Stimulated activated CD4-positive, alpha-beta T cell treated with anti-CD3 and anti-CD28 coated beads, Interleukin-2, amount 100 ng/mL, for 4 hours (primary cell): ENCODE measurements at places on chromosomes 7 and 10.
A peak's percentile ranks its signal among the peaks of the same experiment; 100 is the strongest.

GRCh38 chr7:127446842-127447241, 54.3 kb upstream of the ZNF800 start:
- DNase-seq, result no peak

DNA sequence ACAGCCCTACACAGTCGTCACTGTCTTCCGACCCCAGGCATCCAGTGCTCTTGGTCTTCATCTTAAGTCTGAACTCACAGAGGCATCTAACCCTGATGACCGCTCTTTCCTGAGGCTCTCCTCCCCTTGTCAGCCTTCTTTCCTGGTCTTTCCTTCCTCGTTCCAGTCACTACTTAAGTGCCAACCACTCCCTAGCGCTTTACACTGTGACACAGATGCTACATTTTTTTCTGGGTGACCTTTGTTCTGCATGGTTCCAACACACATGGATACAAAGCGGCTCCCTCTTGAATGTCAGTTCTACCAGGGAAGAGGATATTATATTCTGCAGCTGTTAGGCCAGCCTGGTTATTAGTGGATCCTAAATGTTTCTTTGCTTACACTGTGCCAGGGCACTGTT, 12.7 kb downstream of the YWHAG start:
- no peak for DNase-seq

GRCh38 chr10:131668903-131669302, 231.9 kb upstream of the PPP2R2D start:
- DNase-seq, result no peak

DNA sequence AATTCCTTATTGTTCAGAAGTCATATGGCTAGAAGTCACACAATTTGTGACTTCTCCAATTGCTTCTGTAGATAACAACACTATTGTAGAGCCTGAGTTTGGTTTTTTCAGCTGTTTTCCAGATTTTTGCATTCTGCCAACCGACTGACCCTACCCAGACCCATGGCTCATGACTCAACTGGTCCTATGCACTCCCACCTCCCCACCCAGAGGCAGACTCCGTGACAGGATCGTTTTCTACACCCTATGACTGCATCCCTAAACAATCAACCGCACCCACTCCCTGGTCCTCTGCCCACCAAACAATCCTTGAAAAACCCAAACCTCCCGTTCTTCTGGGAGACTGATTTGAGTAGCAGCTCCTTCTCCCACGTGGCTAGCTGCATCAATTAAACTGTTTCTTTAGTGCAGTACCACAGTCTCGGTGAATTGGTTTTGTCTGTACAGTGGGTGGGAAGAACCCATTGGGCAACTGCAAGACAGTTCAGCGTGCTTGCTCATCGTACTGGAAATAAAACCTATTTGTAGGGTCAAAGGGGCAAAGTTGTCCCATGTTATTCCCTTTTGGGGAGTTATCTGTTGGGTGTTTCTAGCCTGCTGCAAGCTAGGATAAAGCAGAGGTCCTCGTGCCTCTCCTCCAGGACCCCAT, 150.3 kb upstream of the FAM20C start:
- no peak for DNase-seq

- DNase-seq, result no peak
Measured at GRCh38 chr7:99677013-99677647, 2.7 kb downstream of the CYP3A5 start.

DNA sequence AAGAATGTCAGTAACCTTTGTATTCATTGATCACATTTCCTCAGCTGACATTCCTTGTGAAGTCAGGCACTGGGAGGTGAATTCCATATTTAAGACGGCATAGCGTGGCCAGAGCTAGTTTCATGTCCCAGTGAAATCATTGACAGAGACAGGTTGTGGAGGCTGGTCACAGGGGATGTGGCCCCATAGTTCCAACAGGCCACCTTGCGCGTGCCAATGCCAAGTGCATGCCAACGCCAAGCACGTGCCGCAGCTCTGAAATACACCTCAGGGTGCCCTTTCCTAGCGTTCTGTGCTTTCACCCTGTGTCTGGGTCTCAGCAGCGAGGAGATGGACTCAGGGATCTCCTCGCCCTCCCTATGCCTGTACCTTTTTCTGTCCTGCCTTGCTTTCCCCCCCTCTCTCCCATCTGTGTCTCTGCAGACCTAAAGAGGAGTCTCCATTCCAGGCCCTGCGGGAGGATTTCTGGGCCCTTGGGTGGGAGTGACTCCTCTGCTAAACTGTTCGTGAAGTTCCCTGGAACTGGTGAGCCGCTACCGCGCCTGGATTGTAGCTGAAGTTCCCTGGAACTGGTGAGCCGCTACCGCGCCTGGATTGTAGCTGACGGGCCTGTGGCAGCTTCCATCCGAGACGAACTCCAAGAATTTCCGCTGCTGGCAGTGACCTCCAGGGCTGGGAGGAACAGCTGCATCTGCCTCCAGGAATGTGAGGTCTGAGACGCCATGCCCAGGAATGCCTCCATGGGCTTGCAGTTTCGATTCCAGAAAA, 19.7 kb downstream of the AQP1 start:
- no peak for DNase-seq

GRCh38 chr7:102425639-102426267, 7.6 kb upstream of the ORAI2 start:
- peak; percentile 76 for DNase-seq

GRCh38 chr7:84219310-84219709, 24.7 kb upstream of the SEMA3A start:
- DNase-seq, result no peak

GRCh38 chr10:1026578-1026977, 919 bp upstream of the IDI2 start:
- no peak for DNase-seq

DNA sequence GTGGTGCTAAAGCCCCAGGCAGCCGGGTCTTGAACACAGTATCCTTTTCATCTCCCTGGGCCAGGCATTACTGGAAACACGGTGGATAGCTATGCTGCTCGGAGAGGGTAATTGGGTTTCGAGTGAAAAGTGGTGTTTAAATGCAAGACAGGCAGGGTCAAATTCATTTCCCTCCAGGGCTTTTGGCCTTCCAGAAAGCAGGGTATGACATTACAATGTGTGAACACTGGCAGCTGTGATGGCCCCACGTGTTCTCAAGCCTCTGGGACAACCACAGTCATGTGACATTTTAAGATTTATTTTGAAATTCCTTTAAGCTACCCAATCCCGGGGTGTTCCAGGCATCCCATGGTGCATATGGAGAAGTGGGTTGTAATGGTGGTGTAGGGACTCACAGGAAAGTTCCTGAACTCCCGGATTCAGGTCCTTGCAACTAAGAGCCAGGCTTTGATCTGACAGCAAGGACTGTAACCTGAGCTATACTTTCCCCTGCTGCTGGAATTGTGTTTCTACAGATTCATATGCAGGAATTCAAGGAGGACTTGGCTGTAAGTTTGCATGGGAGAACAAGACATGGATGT, 46.8 kb downstream of the INSYN2A start:
- DNase-seq, result no peak

DNA sequence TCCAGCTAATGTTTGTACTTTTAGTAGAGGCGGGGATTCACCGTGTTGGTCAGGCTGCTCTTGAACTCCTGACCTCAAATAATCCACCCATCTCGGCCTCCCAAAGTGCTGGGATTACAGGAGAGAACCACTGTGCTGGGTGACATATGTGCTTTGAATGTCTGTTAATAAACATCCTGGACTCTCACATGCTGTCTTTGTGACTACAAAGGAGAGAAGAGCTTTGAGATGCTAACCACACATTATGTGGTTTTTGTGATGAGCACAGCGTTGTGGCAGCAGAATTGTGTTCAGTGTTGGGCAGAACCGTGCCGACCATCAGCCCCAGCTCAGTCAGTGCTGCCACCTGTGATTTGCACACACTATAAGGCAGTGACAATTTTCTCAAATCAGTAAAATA, 500.1 kb upstream of the KLF6 start:
- no peak for DNase-seq

- DNase-seq, result no peak
Measured at GRCh38 chr7:133633055-133633454, 380.2 kb downstream of the EXOC4 start.

DNA sequence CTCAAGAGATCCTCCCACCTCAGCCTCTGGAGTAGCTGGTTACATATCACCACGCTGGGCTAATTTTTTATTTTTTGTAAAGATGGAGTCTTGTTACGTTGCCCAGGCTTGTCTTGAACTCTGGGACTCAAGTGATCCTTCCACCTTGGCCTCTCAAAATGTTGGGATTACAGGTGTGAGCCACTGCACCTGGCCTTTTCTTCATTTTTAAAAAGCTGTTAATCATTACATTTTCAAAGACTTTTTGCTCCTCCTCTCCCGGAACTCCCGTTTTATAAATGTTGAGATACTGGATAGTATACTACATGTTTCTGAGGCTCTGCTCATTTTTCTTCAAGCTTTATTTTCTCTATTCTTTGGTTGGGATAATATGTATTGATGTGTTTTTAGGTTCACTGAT, 16.4 kb downstream of the AOAH start:
- no peak for DNase-seq

DNA sequence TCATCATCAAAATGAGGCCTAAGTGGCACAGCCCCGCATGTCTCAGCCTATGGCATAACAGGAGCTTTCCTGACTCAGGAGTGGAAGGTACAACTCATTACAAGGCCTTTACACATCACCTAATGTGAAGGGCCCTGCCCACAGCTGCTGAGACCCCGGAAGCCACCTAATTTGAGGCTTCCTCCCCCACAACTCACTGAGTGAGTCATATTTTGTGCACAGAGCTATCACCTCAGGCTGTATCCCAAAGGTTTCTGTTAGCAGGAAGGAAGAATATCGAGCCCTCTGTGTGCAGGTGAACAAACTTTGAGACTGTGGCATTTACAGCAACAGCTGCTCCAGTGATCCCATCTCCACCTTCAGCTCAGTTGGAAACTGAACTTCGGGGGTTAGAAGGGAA, 20.6 kb downstream of the HTR5A start:
- peak; percentile 36 for DNase-seq

GRCh38 chr7:65373608-65374351, at the start of gene ZNF92:
Gene ZNF92, plus strand, starts transcription at chr7:65373855. Its CDS starts 143 bp downstream, at chr7:65373998.
- DNase-seq, result peak; percentile 91

DNA sequence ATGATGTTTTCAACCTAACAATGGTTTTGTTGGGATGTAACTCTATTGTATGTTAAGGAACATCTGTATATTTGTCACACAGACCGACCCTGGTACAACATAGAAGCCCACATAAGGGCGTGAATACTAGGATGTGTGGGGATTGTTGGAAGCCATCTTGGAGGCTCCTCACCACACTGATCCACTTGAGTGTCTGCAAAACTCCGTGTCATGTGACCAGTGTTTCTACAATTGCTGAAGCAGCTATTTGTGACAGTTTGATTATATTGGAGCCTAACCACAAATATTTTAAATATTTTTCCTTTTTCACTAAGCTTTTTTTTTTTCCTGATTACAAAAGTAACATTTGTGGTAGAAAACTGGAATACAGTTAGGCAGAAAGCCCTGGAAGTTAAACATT, 27.9 kb downstream of the RALA start:
- DNase-seq, result no peak

- no peak for DNase-seq
Measured at GRCh38 chr7:94642838-94643653, 12.9 kb downstream of the SGCE start.

DNA sequence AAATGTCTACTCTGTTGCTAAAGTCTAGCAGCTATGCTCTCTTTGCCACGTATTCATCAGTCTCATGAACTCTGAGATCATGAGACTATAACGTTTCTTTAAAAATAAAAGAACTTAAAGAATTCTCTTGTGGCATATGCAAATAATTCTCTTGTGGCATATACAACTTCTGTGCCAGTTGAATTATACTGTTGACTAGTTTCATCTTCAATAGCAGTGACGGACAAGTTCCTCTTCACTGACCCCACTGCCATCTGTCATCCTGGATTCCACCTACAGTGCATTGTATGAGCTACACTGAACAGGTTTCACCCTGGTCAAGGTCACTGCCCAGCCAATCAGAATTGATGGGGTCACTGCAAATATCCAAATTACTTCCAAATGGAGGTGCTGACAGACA, 88.2 kb downstream of the CD36 start:
- DNase-seq, result no peak

- DNase-seq, result no peak
Measured at GRCh38 chr7:75943864-75944263, 28.9 kb downstream of the POR start.

GRCh38 chr7:92674379-92674778, 84.2 kb upstream of the FAM133B start:
- DNase-seq, result no peak

DNA sequence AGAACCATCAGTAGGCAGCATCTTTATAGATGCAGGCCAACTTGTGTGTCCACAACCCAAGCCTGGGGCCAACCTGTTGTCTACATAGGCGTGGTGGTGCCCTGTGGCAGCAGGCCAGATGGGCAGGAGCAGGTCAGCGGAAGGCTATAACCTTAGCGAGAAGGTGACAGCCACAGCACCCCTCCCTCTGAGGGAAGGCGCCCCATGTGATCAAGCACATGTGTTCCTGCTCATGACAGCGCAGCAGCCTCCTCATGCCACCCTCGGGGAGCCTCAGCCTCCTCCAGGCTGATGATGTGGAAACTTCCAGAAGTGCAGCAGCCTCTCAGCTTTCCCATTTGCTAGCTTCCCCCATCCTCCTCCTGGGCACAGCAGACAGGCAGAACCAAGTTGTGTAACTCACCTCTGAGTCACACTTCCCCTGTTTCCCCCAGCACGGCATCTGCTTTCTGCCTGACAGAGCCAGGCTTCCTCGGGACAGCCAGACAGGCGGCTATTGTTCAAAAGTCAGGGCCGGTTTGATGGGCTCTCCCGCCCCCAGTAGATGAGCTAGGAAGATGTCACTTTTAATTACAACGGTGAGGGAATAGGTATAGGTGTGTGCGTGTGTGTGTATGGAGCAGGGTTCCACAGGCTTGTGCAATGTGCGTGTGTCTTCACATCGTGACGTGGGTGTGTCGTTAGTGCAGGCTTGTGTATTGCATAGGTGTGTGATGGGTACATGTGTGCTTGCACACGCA, 312.0 kb upstream of the ZMIZ1 start:
- DNase-seq, result peak; percentile 6

- no peak for DNase-seq
Measured at GRCh38 chr10:71136036-71136721, 76.2 kb upstream of the UNC5B start.

- no peak for DNase-seq
Measured at GRCh38 chr10:129653861-129654260, 186.8 kb downstream of the MGMT start.
